ENCODE measurements at places on chromosomes 6 and 20. TPM values are rescaled to one million over a fixed set of nuclear protein-coding genes. Genes with fewer than 3 reads are reported as not detected.

BMP2 gene
- 4.5 TPM for total RNA-seq

BIRC7 gene
- not detected for total RNA-seq

TSHZ2 gene
- not detected for total RNA-seq

TFAP2B gene
- total RNA-seq = not detected

ZC2HC1B gene
- not detected for total RNA-seq

HRH3 gene
- not detected for total RNA-seq

DLK2 gene
- 0.86 TPM for total RNA-seq

TASP1 gene
- 16.5 TPM for total RNA-seq
